GM04503 (cell line): ENCODE measurements at places on chromosomes 5 and 9.

- DNase-seq: no peak
These were observed 65.3 kb downstream of the ARHGEF37 start for GRCh38 chr5:149646564-149646963.

DNA sequence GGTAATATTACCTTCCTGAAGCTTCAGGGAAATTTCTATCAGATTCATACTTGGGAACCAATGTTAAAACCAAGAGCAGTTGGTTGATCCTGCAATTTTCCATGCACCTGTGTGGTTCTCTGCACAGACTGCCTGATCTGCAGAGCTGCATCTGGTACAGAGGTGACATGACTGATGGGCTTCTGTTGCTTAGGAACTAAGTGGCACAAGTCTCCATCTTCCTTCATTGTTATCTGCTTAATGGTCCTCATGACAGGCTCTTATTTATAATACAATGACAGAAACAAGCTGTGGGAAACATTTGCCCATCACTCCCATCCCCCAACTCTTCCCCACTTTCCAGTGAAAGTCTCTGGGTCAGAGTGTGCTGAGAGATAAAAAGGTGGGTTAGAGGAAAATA is 799.1 kb downstream of the TAF11L14 start:
- no peak for DNase-seq

- no peak for DNase-seq
These were observed 191.8 kb downstream of the MEF2C start for GRCh38 chr5:88691230-88691582.

GRCh38 chr9:18869725-18870124 is 163.3 kb downstream of the SAXO1 start:
- no peak for DNase-seq

GRCh38 chr9:3262826-3263529 is 262.8 kb downstream of the RFX3 start:
- no peak for DNase-seq

DNA sequence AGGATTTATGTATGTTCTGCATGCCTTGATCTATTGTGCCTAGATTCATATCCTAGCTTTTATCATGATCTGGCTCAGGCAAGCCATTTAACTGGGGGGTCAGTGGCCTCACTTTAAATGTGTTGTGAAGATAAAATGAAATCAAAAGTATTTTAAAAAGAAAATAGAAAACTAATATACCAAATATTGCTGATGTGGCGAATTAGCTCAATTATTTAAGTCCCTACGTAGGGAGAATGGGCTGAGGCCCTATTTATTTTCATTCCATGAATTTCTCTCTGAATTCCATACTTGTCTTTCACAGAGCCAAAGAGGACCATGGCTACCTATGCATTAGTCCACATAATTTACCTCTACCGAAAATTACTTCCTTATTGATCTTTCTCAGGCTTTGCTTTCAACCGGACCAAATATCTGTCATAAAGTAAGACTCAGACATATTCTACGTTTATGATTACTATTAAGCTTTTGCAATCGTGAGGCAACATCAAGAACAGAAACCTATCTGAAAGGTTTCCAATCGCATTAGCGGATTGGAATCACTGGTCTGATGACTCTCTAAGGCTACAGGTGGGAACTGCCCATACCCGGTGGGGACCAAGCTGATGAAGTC is 1.7 kb downstream of the MBLAC2 start:
- no peak for DNase-seq

GRCh38 chr5:100838048-100838473 is 65.0 kb downstream of the ST8SIA4 start:
- DNase-seq: no peak

GRCh38 chr9:79651251-79651795 is 79.6 kb downstream of the TLE4 start:
- no peak for DNase-seq

GRCh38 chr9:108430655-108431054 is 425.1 kb downstream of the ACTL7B start:
- DNase-seq: no peak

- DNase-seq: no peak
These were observed 29.5 kb downstream of the RAI14 start for GRCh38 chr5:34685485-34686165.

DNA sequence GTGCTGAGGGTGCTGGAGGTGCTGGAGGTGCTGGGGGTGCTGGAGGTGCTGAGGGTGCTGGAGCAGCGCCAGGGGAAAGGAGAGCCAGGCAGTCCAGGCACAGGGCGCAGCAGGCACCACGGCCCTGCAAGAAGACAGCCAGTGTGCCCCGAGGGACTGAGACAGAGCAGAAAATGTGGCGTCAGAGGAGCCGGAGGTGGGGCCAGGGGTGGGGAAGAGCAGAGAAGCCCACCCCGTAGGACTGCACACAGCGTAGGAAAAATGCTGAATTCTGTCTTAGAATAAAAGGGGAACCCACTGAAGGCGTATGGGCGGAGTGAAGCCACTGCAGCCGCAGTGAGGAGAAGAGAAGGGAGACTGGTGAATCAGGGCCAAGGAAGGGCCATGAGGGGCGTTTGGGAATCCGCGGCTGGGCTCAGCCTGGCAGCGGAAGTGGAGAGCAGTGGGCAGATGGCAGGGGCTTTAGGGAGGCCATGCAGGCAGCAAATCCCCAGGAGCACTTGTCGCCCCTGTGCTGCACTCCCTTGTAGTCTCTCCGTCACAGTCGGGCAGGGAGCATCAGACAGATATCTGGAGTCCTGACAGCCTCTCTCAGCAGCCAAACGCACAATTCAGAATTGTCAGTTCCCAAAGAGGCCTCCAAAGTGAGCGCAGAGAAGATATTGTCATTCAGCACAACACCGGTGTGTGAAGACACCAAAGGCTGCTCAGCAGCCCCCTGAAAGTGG is 35.9 kb upstream of the LECT2 start:
- no peak for DNase-seq

GRCh38 chr9:70293214-70293613 is 34.4 kb downstream of the SMC5 start:
- no peak for DNase-seq

GRCh38 chr9:81289622-81290021 is 399.7 kb downstream of the TLE1 start:
- DNase-seq: no peak

GRCh38 chr5:1793966-1794900 is 5.4 kb downstream of the MRPL36 start:
- DNase-seq: peak; percentile 44

- DNase-seq: no peak
These were observed 149.8 kb downstream of the NR2F1-AS1 start for GRCh38 chr5:93431250-93431649.

- no peak for DNase-seq
These were observed 10.9 kb downstream of the ZNF169 start for GRCh38 chr9:94270009-94270408.

- no peak for DNase-seq
These were observed 59.8 kb downstream of the CPLANE1 start for GRCh38 chr5:37189355-37189754.

DNA sequence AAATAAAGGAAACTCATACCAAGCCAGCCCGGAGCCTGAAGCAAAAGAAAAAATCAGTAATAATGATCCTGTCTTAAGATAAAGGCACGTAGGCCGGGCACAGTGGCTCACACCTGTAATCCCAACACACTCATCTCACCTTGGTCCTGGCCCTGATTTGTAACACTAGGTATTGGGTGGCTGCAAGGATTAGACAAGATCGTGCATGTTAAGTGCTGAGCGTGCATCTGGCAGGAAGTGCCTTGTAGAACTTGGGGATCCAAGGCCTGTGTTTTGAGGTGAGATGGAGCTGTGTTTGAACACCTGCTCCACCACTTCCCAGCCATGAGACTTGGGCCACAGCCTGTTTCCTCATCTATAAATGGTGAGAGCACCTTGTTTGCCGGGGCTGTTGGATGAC is 41.5 kb downstream of the SPRY4 start:
- DNase-seq: no peak

GRCh38 chr5:149490599-149491485 is 60.4 kb downstream of the CSNK1A1 start:
- no peak for DNase-seq

DNA sequence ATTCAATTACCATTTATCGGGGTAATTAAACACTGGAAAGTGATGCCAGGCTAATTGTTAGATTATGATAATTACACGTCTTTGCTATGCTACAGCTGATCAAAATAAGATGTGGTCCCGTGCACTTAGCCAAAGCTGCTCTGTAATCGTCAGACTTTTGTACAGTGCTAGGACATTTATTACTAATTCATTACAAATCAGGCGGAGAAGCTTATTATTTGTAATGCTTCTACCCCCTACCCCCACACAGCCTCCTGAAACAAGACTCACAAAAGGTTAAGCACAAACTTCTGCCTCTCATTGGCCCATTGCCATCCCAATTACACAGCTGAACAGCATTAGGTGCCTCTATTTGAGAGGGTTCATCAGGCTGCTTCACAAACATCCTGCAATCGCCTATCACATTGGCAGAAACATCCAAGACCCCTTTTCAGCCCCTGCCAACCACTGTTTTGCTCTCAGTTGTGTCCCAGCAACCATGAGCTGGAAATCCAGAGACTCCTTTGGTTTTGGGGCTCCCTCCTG is 232.7 kb downstream of the EFNA5 start:
- no peak for DNase-seq

- DNase-seq: no peak
These were observed 110.3 kb upstream of the IQGAP2 start for GRCh38 chr5:76292620-76293322.

GRCh38 chr9:16535555-16535954 is 334.9 kb downstream of the BNC2 start:
- no peak for DNase-seq

DNA sequence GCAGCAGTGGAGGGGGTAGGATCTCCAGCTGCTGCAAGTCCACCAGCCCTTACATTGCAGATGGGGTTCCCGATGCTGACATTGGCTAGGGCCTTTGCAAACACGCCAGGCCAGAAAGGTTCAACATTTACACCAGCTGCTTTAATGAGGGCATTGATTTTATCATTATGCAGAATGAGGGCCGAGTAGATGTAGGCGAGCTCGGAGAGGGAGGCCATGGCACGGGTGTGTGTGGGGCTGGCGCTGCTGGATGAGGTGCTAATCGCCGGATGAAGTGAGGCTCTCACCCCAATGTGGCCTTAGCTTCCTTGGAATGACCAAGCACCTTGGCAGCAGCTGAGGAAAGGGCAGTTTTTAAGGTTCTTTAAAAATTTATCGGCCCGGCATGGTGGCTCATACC is 27.4 kb downstream of the PHAX start:
- no peak for DNase-seq

- DNase-seq: no peak
These were observed 73.6 kb upstream of the TGFBR1 start for GRCh38 chr9:99031319-99031718.

DNA sequence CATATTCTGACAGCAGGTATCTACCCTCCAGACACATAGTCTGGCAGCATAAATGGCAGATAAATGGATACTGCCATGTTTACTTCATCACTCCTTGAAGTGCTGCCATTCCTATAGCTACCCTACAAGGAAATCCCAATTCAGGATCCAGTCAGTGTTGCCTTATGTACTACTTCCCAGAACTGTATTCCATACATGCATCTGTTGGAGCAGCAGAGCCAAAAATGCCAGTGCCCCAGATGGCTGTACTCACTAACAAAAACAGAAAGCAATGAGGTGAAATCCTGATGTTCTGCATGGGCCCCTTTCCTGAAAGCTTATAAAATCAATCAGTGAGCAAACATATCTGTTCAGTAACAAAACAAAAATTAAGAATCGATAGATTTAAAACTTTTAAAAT is 490.0 kb upstream of the COX7C start:
- no peak for DNase-seq

DNA sequence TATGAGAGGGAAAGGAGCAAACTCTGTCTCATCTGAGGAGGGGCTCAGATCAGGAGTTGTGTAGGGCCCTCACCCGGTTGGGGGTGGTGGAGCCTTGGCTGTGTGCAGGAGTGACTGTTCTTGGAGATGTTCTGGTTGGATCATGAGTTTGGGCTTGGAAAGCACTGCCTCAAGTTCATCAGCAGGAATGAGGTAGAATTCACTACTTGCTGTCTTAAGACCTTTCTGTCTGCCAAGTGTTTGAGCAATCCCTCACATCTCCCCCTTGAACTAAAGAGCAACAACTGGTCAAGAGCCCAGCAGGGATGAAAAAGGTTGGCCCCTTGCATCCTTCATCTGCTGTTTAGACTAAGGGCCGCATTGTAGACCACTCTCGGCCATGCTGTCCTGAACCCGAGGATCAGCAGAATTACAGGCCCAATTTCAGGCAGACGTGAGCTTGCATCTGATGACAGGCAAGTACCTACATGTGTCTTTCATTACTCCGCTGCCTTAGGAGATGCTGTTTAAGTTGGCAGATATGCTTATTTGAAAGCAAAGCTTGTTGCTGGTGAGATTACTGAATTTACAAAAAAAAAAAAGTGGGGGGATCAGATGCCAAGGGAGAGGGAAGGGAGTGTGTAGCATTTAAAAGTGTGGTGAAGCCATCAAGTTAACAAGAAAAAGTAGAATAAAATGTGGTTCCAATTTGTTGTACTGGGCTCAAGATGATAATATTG is 36.4 kb downstream of the PIK3R1 start:
- DNase-seq: peak; percentile 47

DNA sequence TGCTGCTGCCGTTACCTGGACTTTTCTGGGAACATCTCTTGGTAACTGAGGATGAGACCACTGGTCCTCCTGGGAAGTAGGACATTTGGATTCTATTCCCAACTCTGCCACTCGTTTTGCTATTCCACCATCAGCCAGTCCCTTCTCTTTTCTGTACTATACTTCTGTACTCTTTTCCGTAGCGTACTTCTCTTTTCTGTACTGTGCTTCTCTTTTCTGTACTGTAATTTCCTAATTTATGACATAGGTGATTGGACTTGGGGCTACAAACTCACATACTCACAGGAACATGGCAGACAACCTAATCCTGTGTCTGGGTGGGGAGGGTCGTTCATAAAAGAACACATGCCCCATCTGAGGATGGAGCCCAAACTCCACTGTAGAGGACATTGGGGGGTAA is 335.3 kb upstream of the PANK3 start:
- no peak for DNase-seq

- no peak for DNase-seq
These were observed 65.8 kb downstream of the SEMA4D start for GRCh38 chr9:89431930-89432725.

- no peak for DNase-seq
These were observed 2.3 kb upstream of the RASEF start for GRCh38 chr9:83065233-83065632.

DNA sequence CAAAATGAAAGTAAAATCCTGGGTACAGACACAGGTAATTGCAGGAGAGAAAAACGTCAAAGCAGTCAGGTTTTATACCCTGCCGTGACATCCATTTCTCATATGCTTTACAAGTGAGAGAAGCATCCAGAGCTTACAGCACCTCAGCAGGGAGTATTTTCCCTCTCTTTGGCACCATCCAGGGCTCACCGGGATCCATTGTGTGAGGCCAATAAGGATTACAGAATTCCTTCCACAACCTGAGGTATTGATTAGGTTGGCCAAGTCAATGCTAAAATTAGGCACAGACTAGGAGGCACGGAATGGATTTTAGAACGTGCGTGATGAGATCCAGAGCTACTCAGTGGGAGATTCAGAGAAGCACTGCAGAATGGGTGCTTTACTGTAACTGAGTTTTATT is 296.6 kb downstream of the FBXL7 start:
- DNase-seq: no peak

- peak; percentile 94 for DNase-seq
These were observed 197.4 kb downstream of the SEMA5A start for GRCh38 chr5:9348401-9348996.
